ENCODE measurements at places on chromosomes 13 and 19.

- peak; percentile 3 for DNase-seq
Measured at GRCh38 chr19:5897189-5897969, 6.2 kb downstream of the NDUFA11 start.

DNA sequence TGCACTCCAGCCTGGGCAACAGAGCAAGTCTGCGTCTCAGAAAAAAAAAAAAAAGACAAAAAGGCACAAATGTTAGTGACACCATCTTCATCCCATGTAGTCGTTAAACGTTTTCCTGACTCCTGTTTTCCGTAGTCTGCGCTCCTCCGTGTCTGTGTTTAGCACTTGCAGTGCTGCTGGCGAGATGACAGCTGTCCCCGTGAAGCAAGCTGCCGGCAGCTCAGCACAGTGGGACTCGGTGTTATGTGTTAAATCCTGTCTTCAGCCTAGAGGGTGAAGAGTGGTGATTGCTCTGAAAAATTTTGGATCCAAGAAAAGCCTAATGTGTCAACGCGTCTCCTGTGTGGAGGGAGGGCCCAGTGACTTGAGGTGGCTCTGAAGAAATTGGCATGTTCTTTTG, 18.4 kb downstream of the UBXN6 start:
- DNase-seq = no peak

GRCh38 chr19:32542477-32543108, 38.4 kb upstream of the PDCD5 start:
- DNase-seq = no peak

GRCh38 chr19:47210689-47211316, 20.2 kb downstream of the BBC3 start:
- DNase-seq = no peak

DNA sequence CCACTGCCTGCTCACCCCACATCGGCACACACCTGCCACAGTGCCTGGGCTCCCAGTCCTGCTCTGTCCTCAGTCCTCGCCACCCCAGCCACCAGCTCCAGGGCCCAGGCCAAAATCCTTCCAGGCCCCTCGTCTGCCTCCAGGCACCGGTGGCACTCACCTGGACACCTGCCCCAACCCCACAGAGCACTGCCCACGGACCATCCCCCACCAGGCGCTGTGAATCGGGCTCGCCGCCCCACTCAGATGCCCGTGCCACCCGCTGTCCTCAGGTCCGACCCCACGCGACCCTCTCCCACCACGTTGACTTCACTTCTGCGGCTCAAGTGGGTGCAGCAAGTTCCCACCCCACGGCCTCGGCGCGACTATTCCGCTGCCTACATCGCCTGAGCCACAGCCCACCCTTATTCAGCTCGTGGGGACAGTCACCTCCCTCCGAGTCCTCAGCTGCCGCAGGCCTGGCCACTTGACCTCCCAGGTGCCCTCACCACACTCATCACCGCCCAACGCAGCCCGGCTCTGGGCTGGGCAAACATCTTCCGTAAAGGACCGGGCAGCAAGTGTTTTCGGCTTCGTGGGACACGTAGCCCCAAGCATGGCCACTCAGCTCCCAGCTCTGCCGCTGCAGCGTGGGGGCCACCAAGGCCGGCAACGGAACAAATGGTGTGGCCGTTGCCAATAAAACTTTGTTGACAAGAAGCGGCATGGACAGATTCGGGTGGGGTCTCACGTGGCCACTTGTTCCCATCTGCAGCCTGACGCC, 5.7 kb downstream of the PIP5K1C start:
- no peak for DNase-seq

DNA sequence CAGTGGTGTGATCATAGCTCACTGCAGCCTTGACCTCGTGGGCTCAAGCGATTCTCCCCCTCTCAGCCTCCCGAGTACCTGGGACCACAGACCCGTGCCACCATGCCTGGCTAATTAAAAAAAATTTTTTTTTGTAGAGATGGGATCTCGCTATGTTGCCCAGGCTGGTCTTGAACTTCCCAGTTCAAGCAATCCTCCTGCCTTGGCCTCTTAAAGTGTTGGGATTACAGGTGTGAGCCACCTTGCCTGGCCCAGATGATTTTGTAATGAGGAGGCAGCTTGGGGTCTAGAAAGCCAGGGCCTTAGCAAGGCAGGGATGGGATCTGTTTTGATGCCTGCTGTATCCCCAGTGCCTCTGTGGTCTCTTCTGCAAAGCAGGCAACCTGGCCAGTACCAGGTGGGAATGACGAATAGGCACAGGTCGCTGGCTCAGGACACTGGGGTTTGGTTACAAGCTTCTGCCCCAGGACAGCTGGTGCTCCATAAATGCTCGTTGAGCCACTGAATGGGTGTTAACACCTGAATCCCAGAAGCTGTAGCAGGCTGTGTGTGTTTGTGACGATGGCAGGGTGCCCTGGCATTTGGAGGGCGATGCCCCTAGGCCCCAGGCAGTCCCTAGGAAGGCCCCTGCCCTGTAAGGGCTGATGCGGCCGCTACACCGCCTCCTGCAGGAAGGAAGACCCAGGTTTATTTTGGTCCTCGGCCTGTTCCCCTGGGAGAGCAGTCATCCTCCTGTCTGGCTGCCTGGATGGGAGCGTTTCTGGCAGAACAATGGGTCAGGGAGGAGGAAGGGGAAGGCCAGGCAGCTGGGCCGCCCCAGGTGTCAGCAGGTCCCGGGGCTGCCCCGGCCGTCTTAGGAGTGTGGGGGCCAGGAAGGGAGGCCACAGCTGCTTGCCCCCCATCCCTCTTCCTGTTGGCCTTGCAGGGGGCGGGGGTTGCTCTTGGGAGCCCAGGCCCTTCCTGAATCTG, 8.6 kb downstream of the TNFAIP8L1 start:
- no peak for DNase-seq

- DNase-seq = no peak
Measured at GRCh38 chr19:35106291-35106583, 9.4 kb upstream of the FXYD3 start.

- DNase-seq = no peak
Measured at GRCh38 chr13:24224232-24224680, 63.7 kb downstream of the SPATA13 start.

GRCh38 chr13:80363890-80364503, 23.1 kb upstream of the SPRY2 start:
- DNase-seq = no peak

DNA sequence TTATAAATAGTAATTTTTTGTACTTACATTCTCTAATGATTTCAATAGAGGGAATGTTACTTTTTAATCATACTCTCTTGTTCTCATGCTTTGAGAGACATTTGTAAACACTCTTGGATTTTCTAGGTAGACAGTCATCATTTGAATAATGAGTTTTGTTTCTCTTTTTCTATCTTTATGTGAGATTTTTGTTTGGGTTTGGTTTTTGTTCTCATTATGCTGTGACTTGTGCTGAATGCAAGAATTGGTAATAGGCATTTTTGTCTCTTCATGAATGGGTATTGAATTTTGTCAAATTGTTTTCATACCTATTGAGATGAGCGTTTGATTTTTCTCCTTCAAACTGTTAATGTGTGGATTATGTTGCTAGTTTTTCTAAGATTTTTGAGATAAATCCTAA, 56.8 kb upstream of the GPR183 start:
- no peak for DNase-seq

DNA sequence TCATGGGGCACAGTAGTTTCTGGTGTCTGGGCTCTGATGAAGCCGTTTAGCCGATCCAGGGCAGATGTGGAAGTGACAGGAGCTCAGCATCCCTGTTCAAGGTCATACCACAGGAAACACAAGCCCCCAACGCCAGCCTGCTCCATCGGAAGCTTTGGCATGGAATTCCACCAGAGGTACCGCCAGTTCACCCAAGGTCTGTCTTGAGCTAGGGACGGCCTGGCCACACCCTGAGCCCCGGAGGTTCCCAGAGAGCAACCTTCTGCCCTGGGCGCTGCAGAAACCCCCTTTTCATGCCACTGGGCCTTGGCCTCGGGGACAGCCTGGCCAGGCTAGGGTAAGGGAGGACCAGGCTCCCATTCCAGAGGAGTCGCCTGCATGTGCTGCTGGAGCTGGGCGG, 39.4 kb upstream of the TPM4 start:
- no peak for DNase-seq

DNA sequence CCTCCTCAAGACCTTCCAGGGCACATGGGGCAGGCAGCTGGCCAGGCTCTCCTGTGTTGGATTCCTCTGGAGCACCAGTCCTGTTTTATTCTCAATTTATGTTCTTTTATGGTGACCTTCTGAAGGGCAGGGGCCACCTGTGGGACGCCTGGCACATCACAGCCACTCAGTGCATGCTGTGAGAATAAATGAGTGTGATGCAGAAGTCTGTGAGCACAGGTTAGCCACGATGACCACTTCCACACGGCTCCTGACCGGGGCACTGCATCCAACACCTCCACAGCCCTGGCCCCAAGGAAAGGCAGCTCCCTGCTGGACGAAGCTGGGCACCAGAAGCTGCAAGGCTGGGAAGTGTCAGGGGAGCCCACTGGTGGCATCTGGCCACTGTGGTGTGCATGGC, 122.8 kb downstream of the CRYL1 start:
- no peak for DNase-seq

DNA sequence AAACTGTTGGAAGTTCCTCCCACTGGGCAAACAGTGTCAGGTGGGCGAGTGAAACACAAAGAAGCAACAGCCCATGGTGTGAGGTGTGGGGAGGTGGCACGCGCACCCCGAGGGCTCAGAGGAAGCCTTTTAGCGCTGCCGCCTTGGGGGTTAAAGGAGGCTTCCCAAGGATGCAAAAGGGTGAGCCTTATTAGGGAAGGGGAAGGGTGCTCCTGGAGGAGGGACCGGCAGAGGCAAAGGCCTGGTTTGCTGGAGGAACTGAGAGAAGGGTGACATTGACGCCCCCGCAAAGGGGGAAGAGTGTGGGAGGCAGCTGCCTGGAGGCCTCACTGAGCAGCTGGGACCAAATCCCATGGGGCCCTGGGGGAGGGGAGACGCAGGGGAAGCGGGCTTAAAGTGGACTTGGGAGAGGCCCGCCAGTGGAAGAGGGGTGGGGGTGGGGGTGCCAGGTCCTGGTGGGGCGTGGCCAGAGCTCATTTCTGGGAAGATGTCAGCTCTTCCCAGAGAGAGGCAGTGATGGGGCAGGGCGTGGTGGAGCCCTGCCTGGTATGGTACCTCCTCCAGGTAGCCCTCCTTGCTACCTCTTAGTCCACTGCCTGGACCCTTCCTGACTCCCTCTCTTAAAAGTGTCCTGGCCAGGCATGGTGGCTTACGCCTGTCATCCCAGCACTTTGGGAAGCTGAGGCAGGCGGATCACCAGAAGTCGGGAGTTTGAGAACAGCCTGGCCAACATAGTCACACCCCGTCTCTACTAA, 12.0 kb upstream of the FCHO1 start:
- no peak for DNase-seq

Measured in cerebellar nuclear complex (tissue), 1 donor.